ENCODE measurements at places on chromosomes 2 and 18. TPM values are rescaled to one million over a fixed set of nuclear protein-coding genes. Genes with fewer than 3 reads are reported as not detected.

SLC23A3 gene
- total RNA-seq: 0.64 TPM

CNDP1 gene
- not detected for total RNA-seq

CHRND gene
- total RNA-seq: not detected

GRHL1 gene
- total RNA-seq: 1.7 TPM

MYO1B gene
- total RNA-seq: 137 TPM

SIX2 gene
- under 0.01 TPM for total RNA-seq

DYTN gene
- not detected for total RNA-seq

LRATD1 gene
- total RNA-seq: 1.7 TPM

POTEI gene
- under 0.01 TPM for total RNA-seq

KYNU gene
- total RNA-seq: 0.64 TPM

ESPNL gene
- total RNA-seq: 4.2 TPM

PSMA8 gene
- total RNA-seq: not detected

CCDC102B gene
- 10.4 TPM for total RNA-seq

DGUOK gene
- total RNA-seq: 81.2 TPM

IL1B gene
- total RNA-seq: 2.6 TPM

MOGAT1 gene
- not detected for total RNA-seq

MSGN1 gene
- not detected for total RNA-seq

RNU2-63P gene
- total RNA-seq: not detected

RNF25 gene
- total RNA-seq: 38.4 TPM

AQP12A gene
- not detected for total RNA-seq

ZAP70 gene
- total RNA-seq: not detected

UGT1A10 gene
- total RNA-seq: not detected

DYNAP gene
- total RNA-seq: not detected

CERKL gene
- under 0.01 TPM for total RNA-seq

DOCK10 gene
- total RNA-seq: 20.7 TPM

GPAT2 gene
- total RNA-seq: 1.9 TPM

LGALSL gene
- total RNA-seq: 3.2 TPM

MARCHF4 gene
- 5.2 TPM for total RNA-seq

CAPN13 gene
- not detected for total RNA-seq

NAT8 gene
- not detected for total RNA-seq

LCT gene
- under 0.01 TPM for total RNA-seq

MTA3 gene
- 25.8 TPM for total RNA-seq

DHRS9 gene
- total RNA-seq: not detected

G6PC2 gene
- total RNA-seq: not detected

MC2R gene
- total RNA-seq: not detected

CCDC88A gene
- 61.2 TPM for total RNA-seq

ANKRD44 gene
- total RNA-seq: 7.7 TPM

GYPC gene
- total RNA-seq: 161 TPM

GTF2A1L gene
- total RNA-seq: 4.7 TPM

PLGLB1 gene
- 0.32 TPM for total RNA-seq

L3MBTL4 gene
- not detected for total RNA-seq

NAB1 gene
- total RNA-seq: 32.2 TPM

APOB gene
- under 0.01 TPM for total RNA-seq

FNDC4 gene
- 8.6 TPM for total RNA-seq

CFAP210 gene
- not detected for total RNA-seq

LRRTM4 gene
- total RNA-seq: not detected

NYAP2 gene
- not detected for total RNA-seq

DIPK1C gene
- total RNA-seq: not detected

DOK6 gene
- total RNA-seq: 2.6 TPM

NPPC gene
- not detected for total RNA-seq

GAREM1 gene
- 0.97 TPM for total RNA-seq
